ENCODE measurements at places on chromosomes 6 and 20.

DNA sequence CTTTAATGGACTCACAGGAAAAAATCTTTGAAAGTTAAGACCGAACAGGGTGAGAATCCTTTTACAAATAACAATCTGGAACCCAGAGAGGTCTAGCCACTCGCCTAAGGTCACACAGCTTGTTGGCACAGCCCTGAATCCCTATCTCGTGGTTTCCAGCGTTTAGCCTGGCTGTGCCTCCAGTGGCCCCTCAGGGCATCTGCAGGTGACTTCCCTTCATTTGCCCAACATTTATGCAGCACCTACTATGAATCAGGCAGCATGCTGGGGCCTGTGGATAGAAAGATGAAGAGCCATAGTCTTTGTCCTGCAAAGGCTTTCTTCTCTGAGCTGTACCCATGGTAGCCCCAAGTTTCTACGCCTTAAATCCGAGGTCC, 2.6 kb upstream of the NR2E1 start:
- DNase-seq = no peak

GRCh38 chr6:21891080-21891479, 297.5 kb downstream of the SOX4 start:
- no peak for DNase-seq

GRCh38 chr6:167165858-167166471, 8.2 kb upstream of the GPR31 start:
- DNase-seq = no peak

DNA sequence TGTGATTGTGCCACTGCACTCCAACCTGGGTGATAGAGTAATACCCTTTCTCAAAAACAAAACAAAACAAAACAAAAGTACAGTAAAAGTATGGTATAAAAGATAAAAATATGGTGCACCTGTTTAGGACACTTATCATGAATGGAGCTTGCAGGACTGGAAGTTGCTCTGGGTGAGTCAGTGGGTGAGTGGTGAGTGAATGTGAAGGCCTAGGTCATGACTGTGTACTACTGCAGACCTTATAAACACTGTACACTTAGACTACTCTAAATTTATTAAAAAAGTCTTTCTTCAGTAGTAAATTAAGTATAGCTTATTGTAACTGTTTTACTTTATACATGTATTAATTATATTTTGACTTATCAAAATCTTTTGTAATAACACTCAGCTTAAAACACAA, 46.0 kb downstream of the ZFP64 start:
- no peak for DNase-seq

- DNase-seq = no peak
Observed at GRCh38 chr6:28220257-28221133, 4.6 kb upstream of the ZSCAN9 start.

DNA sequence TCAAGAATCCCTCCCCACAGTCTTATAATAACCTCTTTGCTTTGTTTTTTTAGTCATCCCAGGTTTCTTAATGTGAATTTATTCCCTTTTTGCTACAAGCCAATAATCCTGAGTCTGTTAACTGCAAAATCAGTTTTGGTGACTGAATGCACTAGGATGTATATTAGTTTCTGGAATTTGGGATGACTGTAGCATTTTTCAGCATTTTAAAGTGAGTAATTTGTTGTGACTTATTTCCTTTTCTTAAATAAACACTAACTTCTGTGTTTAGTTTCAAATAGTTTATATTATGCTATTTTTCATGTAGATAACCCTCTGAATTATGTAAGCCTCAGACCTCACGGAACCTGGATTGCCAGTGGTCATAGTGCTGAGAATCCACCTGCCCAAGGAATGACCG, 5.5 kb downstream of the CST1 start:
- DNase-seq = no peak

DNA sequence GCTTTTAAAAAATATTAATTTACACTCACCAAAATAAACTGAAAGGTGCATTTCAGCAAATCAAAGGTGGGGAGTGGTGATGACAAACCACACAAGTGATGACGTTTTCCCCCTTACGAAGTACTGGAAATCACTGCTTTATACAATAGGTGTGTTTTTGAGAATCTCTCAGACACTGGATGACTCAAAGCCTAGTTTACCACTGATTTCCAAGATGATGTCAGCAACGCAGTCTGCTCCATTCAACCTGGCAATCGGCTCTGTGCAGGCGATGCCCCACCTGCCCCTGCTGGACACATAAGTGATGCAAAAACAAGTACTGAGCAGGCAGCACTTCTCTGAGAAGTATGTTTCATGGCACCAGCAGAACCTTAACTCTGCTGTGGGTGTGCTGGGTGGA, 114.4 kb downstream of the SOD2 start:
- DNase-seq = no peak

DNA sequence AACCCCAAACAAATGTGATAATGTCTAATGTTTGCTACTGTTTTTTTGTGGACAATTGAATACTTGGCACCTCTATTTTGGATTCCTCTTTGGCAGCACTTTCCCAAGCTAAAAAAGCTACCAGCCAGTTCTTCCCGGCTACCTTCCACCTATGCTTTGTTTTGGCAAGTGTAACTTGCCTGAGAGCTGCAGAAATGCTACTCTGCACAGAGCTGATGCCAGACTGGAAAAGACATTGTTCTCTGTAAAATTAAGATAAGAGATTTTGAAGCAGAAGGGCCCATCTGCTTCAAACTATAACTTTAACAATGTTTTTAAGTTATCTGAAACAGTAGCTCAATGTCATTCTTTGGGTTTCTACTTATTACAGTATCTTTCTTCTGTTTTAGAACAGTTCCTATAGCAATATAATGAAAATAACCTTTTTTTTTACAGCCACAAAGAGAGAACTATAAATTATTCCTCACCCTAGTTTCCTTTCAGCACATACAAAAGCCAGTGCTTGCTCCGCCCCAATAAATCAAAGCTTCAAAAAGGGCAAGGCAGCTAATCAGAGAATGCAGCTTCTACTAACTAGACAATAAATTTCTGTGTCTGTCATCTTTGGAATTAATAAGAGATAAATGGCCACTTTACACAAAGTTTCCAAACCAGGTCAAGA, 183.1 kb downstream of the UBE3D start:
- DNase-seq = no peak

DNA sequence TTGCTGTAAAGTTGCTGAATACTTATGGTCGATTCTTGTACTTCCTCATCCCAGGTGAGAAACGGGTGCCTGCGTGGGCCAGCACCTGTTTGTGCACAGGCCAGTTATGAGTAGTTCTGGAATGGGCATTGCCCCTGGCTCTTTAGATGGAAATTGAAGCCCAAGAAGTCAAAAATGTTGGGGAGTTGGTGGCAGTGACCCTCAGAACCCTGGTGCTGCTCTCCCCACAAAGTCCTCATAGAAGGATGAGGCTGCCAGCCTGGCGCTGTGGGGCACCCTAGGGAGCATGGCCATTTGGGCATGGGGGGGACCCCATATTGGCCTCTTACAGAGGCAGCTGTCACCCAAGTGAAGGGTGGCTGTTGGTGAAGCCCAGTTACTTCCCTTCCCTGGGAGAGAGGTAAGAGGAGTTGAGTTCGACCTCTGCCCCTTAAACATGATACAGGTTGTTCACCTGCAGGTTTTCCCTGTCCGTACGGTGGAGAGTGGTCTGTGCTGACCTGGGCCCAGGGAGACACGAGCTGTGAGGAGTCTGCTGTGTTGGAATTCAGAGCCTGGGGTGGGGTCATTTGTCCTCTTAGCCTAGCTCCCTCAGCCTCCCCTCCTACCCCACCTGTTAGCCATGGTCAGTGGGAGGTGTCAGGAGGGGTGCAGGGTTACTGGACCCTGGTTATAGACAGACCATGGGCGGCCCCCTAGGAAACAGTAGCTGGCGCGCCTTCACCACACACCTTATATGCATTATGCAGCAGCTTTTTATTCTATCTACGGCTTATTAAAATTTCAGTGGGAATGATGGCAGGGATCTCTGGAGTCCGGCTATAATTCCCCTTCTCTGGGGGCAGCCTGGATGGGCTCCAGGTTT, 4.9 kb downstream of the HMGA1 start:
- no peak for DNase-seq

DNA sequence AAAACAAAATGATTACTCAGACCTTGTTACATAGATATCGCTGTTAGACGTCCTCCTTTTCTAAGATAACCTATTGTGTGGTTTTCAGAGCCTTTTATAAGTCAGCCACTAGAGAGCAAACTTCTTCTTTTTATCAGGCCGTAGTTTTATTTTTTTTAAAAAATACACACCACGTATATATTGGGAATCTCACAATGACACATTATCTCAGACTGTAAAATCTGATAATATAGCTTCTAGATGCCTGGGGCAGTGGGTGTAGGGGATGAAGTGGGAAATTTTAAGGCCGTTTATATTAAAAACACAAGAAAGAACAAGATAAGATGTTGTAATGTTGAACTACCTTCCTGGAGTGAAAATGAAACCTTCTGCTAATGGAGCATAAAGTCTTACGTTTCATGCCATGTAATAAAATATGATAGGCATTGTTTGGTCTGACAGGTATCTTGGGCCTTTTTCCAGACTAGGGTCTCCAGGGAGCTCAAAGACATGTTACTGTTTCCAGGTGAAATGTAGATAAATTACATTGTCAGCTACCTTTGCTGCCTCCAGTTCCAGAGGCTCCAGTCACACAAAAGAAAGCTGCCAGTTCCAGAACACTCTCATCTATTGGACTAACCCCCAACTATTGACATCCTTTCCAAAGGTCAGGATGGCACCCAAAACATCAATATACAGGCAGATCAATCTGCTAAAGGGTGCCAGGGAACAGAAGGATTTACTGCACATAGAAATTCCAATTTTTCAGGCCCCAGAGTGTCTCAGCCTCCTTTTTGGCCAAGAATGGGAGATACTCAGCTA, 130.2 kb upstream of the AKIRIN2 start:
- DNase-seq = peak; percentile 57

- DNase-seq = no peak
Observed at GRCh38 chr6:97174471-97174870, 108.5 kb downstream of the MMS22L start.

DNA sequence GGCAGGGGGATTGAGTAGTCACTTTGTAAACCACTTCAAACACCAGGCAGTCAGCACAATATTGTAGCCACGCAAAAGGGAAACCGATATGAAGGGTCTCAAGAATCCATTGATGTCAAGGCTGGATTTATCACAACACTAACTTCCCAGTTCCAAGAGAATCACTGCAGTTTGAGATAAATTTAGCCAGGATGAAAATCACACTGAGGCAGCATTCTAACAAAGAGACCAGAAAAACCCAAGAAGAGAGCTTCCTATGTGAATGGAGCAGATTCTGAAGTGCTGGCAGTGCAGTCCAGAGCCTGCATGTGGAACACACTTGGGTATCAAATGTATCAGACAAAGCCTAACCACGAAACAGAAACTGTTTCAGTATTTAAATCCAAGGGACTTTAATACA, 84.6 kb downstream of the KIF16B start:
- no peak for DNase-seq

GRCh38 chr20:2763186-2763585, 37.2 kb downstream of the CPXM1 start:
- DNase-seq = no peak

GRCh38 chr6:16181439-16182297, 52.8 kb downstream of the MYLIP start:
- no peak for DNase-seq

- DNase-seq = no peak
Observed at GRCh38 chr6:150466196-150466595, 97.4 kb downstream of the IYD start.

- no peak for DNase-seq
Observed at GRCh38 chr20:53570446-53571276, 23.0 kb downstream of the ZNF217 start.

DNA sequence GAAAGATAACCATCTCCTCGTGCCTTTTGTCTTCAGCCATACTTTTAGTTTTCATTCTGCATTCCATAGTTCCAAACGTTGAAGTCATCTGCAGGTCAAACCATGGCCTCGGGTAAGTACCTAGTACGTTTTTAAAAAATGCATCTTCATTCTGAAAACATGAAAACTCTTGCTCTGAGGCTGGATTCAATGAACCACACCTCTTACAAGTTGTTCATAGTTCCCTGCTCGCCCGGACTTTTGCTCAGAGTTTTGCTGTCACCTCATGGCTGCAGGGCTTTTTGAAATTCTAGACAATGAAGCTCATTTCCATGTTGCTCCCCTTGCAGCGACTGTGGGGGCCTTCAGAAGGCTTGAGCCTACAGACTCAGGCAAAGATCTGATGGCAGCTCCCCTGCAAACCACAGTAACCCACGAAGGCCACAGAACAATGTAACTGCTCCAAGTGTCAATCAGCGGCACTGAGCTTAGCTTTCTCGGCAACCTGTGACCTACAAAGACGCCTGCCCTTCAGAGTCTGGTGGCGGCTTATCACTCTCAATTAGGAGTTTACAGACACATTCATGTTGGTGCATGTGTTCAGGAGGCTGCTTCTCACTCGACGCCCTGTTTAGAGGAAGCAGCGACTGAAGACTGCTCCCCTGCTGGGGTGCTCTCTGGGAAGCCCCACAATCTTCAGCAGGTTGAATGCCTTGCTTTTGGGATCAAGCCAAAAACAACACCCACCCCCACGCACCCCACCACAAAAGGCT, 61.2 kb downstream of the FOXC1 start:
- DNase-seq = no peak

- DNase-seq = no peak
Observed at GRCh38 chr6:149488815-149489214, 4.0 kb upstream of the ZC3H12D start.

- no peak for DNase-seq
Observed at GRCh38 chr6:97066056-97066455, 141.5 kb downstream of the KLHL32 start.

- DNase-seq = no peak
Observed at GRCh38 chr6:25670793-25671513, 18.9 kb downstream of the SCGN start.

DNA sequence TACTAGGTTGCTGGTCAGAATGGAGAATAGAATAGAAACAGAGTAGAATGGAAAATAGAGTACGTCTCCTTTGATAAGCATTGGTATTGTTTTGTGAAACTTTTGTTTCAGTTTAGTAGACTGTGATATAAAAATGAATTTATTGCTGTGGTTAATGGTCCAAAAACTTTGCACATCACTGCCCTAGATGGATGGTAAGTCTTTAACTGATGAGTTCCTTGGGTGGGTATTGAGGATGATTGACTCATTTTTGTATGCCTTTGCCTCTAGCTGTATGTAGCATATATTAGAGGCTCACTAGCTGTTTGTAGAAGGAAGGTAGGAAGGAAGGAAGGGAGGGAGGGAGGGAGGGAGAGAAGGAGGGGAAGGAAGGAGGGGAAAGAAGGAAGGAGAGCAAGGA, 48.3 kb downstream of the ZDHHC14 start:
- DNase-seq = no peak

GRCh38 chr20:57133926-57134650, 132.4 kb downstream of the BMP7 start:
- DNase-seq = no peak

- no peak for DNase-seq
Observed at GRCh38 chr6:16918586-16918985, 157.3 kb upstream of the ATXN1 start.

GRCh38 chr20:64223526-64224067, 32.0 kb upstream of the PCMTD2 start:
- DNase-seq = no peak

- no peak for DNase-seq
Observed at GRCh38 chr20:44723391-44723790, 8.2 kb downstream of the CCN5 start.

Measured in GM06990 (cell line).